Activated CD8-positive, alpha-beta memory T cell treated with anti-CD3 and anti-CD28 coated beads, Interleukin-2, amount 50 U/mL, for 4 hours (primary cell): ENCODE measurements at places on chromosomes 5 and 9.
A peak's percentile ranks its signal among the peaks of the same experiment; 100 is the strongest.

DNA sequence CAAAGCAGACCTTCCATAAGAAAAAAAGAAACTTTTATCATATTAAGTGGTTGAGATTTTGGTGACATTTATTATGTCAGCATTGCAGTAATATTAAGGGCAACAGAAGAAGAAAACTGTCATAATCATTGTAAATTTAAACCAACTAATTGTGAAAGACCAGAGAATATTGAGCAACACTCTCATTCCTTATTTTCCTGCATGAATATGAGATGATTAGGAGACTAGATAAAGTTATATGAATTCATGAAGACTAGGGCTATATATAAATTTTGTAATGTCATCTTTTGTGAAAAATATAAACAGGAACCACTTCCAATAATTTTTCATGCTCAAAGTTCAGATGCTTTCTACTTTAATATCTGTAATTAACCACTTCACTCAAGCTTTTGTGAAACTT is 974.5 kb upstream of the CDH10 start:
- DNase-seq, result no peak

- no peak for DNase-seq
These were observed 43.0 kb upstream of the GNAQ start for GRCh38 chr9:78074385-78075291.

GRCh38 chr9:80698725-80699410 is 990.5 kb downstream of the TLE1 start:
- no peak for DNase-seq

DNA sequence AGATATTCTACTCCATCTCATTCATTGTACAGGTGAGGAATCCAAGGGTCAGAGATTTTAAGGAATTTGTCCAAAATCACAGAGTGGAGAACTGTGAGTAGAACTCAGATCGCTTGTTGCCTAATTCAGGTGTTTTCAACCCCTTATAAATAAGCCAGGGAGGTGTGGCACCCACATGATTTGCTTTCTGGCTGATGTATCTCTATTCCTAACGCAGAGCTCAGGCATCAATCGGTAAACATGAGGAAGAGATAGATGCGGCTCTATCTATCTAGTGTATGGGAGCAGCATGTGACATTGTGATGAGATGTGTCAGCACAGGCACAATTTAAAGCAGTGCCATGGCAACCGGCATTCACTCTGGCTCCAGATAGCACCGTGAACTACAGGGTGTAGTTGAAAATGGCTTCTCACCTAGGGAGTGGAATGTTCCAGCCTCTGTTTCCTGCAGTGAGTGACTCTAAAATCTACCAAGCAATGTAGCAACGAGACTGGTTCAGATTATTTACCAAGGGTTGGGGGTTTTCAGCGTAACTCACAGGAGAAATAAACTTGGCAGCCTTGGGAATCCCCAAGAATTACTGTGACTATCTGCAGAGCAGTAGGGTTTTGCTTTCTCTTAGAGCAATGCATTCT is 53.4 kb upstream of the SUB1 start:
- peak; percentile 34 for DNase-seq

DNA sequence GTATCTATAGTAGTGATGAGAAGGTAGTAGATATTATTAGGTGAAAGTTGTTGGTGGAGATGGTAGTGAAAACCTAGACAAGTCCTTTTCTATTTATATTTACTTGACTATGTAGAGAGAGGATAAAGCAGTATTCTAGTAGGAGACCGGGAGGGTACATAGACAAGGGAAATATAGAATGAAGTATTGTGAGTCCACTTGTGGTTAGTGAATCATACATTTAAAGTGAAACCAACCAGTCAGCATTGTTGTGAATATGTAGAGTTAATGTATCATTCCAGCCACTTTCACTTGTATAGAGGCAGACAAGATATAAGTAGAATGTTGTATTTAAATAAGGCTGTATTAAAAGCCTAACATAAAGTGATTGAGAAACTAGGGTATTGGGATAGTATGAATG is 1711.3 kb upstream of the ACO1 start:
- no peak for DNase-seq

- no peak for DNase-seq
These were observed 535.0 kb upstream of the CDH18 start for GRCh38 chr5:20522905-20523482.

GRCh38 chr9:86578722-86579121 is 224.5 kb upstream of the TUT7 start:
- no peak for DNase-seq

DNA sequence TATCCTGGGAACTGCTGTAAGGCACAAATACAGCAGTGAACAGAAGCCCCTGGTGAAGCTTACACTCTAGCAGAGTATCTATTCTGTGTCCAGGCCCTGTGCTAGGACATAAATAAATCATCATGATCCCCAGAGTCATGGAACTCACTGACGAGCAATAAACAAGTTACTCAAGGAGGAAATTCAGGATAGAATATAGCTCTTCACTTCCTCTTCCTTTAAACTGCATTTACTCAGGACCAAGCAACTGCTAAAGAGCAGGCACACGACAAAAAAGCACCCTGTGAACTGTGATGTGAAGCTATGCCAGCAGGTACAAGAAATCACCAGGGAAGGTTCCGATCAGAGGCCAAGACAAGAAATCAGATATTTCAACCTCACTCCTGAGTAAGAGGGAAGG is 47.8 kb upstream of the NR5A1 start:
- DNase-seq, result no peak

GRCh38 chr5:100709771-100710170 is 174.6 kb downstream of the FAM174A start:
- no peak for DNase-seq

DNA sequence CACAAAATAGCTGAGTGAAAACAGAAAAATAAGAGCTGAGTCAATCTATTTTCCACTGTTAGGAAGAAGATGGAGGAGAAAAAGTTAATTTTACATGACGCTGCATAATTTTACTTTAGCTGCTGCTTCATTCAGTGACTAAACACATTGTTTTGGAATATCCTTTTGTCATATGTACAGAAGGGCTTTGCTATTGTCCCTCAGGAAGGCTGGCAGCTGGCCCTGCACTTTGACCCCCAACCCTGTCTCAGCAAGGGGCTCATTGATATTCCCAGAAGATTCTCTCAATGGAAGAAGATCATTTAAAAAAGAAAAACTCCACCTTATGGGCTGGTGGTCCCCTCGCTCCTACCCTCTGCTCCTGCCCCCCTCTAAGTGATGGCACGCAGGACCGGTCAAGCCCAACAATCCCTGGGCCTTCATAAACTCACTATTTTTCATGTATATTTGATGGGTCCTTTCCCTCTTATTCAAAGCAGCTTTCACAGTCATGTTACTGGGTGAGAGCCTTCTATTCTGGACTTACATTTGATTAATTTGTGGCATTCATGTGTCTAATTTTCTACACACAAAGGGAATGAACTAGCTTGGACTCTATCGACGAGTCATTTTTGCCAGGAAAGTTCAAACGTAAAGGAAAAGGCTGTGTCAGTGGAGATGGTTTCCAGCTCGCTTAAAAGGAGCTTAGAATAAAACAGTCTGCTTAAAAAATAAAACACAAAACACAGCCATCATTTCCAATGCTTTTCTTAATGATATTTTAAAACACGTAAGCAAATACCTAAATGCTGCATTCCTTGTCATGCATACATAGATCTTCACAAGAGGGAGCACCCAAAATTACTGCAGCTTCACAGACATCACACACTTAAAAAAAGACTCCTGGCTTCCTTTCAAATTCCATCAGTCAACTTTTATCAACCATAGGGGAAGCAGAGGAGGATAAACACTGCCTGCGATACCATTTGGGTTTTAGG is 104.7 kb downstream of the EFNA5 start:
- DNase-seq, result no peak
